ENCODE measurements at places on chromosomes 4 and X. TPM values are rescaled to one million over a fixed set of nuclear protein-coding genes. Genes with fewer than 3 reads are reported as not detected.

Gene ZNF141
- 24.1 TPM for total RNA-seq

Gene PCGF3
- total RNA-seq, result 16.8 TPM

Gene GBA3
- 0.26 TPM for total RNA-seq

GRCh38 chr4:139484783-139485311 lies 30.9 kb downstream of the RAB33B start:
- H3K4me3 ChIP-seq, result no peak overlapping the region
- H3K36me3 ChIP-seq, result no peaks in the 10 kb centered on the region
- peaks cover 7% of the 10 kb centered on the region for H3K4me1 ChIP-seq

- H3K4me3 ChIP-seq, result no peak overlapping the region
- no peak for DNase-seq
- peaks cover 29% of the 10 kb centered on the region for H3K4me1 ChIP-seq
- no peaks in the 10 kb centered on the region for H3K27me3 ChIP-seq
Observed at GRCh38 chr4:14184265-14184664, 556.7 kb upstream of the BOD1L1 start.

DNA sequence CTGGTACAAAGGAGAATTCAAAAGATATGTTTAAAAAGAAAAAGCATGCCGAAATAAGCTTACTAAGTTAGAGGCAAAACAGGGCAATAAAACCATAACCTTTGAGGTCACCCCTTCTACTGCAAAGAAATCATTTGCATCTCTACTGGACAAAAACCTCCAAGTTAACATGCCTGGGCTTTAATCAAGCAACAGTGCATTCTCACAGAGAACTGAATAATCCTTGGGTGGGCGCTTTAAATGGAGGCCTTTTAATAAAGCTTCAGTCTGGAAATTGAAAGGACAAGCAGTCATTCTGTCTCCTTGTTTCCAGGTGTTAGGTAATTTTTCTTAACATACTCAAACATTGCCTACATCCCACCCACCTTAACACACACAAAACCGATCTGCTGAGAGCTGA lies 34.6 kb upstream of the SMS start:
- no peaks in the 10 kb centered on the region for H3K27me3 ChIP-seq
- no peak overlapping the region for H3K4me3 ChIP-seq
- H3K4me1 ChIP-seq, result no peaks in the 10 kb centered on the region

DNA sequence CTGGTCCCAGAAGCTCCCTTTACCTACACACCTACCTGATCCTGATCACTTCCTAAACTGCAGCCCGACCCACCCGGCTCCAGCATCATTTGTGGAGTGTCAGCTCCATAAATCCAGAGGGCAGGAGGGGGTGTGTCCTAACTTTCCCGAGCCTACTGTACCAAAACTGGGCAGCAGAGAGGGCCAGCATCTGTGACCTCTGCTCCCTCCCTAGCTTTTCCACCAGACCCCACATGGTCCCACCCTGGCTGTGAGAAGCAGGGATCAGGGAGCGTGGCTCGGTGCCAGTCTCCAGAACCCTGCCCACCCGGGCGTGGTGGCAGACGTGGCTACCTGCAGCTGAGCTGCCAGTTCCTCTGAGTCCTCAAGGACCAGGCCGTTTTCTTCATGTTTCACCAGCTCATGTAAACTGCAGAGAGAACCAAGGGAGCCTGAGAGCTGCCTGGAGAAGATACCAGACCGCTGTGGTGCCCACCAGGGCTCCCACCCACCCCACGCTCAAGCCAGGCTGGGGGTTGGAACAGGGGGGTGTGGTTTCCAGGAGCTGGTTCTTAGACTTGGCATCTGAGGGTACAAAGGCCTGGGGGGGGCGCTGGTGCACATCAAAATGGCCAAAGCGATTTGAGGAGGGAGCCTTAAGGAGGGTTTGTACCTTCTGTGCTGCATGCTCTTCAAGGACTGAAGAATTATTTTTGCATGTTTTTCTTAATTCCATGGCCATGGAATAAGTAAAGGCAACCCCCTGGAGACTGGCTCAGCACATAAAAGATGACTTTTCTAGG lies 76.7 kb upstream of the DRD5 start:
- DNase-seq, result no peak
- H3K27ac ChIP-seq, result no peak overlapping the region
- no peaks in the 10 kb centered on the region for H3K36me3 ChIP-seq
- H3K4me3 ChIP-seq, result no peak overlapping the region
- H3K4me1 ChIP-seq, result no peaks in the 10 kb centered on the region
- H3K27me3 ChIP-seq, result no peaks in the 10 kb centered on the region

- no peak overlapping the region for H3K4me3 ChIP-seq
- no peaks in the 10 kb centered on the region for H3K27me3 ChIP-seq
- H3K27ac ChIP-seq, result no peak overlapping the region
- no peaks in the 10 kb centered on the region for H3K36me3 ChIP-seq
Observed at GRCh38 chr4:188408244-188409030, 269.2 kb downstream of the TRIML1 start.

- H3K27me3 ChIP-seq, result no peaks in the 10 kb centered on the region
- H3K36me3 ChIP-seq, result no peaks in the 10 kb centered on the region
- no peak overlapping the region for H3K27ac ChIP-seq
- no peak overlapping the region for H3K4me3 ChIP-seq
- H3K4me1 ChIP-seq, result no peaks in the 10 kb centered on the region
Observed at GRCh38 chrX:91414713-91415112, 19.9 kb upstream of the PABPC5 start.

GRCh38 chr4:90643156-90643555 lies 516.0 kb downstream of the CCSER1 start:
- H3K4me1 ChIP-seq, result no peaks in the 10 kb centered on the region
- no peaks in the 10 kb centered on the region for H3K27me3 ChIP-seq
- H3K4me3 ChIP-seq, result no peak overlapping the region
- H3K27ac ChIP-seq, result no peak overlapping the region
- H3K36me3 ChIP-seq, result no peaks in the 10 kb centered on the region

All from body of pancreas (tissue), 4 donors.